Cardiac septum (tissue), 1 donor: ENCODE measurements at places on chromosomes 12 and 14. TPM values are rescaled to one million over a fixed set of nuclear protein-coding genes. Genes with fewer than 3 reads are reported as not detected.

DNA sequence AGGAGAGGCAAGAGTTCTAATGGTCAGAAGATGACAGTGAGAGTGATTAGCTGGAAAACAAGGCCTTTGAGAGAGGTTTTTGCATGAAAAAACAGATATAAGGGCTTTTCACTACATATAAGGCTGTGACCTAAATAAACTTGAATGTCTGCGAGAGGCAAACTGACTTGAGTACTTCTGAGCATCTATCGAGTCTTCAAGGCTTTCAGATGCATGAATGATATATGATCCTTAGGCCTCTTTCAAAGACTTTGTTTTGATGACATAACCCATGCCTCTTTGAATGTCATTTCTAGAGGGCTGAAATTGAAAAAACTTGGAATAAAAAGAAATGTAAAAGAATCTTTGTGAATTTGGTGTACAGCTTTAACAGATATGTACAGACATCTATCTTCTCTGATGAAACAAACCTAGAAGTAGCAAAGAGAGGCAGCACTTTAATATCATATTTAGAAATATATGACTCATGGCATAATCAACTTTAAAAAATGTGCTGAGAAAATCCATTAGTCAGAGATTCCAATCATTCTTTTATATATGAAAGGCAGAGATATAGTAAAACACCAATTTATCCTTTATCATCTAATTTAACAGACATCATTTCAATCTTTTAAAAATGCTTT, 72.6 kb downstream of the PPM1H start:
- DNase-seq: no peak

- DNase-seq: no peak
Measured at GRCh38 chr12:49332441-49332861, 4.5 kb downstream of the C1QL4 start.

DNA sequence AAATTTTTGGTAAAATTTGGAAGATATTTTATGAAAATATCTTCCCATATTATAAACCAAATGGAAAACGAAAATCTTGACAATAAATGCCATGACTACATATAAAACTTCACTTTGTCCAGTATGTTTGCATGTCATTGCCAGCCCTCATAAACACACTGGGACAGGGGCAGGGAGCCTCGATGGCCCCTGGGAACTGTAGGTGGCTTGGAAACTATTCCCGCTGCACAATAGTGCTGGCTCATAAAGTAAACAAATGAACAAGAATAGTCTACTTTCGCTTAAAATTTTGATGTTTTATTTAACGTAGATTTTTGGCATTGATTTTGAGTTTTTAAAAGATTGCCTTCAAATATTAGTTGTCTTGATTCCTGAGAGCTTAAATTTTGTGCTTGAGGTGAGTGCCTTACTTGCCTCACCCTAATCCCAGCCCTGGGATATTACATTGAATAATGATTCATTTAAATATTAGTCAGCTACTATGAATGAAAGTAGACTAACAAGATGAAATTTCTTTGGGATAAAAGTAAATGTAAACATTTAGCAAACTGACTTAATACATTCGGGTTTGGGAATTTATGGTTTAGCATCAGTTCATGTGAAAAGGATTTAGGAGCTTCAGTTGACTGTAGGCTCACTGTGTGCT, 74.0 kb upstream of the PKP2 start:
- no peak for DNase-seq

- no peak for DNase-seq
Measured at GRCh38 chr12:15689751-15690191, 99.4 kb downstream of the EPS8 start.

DNA sequence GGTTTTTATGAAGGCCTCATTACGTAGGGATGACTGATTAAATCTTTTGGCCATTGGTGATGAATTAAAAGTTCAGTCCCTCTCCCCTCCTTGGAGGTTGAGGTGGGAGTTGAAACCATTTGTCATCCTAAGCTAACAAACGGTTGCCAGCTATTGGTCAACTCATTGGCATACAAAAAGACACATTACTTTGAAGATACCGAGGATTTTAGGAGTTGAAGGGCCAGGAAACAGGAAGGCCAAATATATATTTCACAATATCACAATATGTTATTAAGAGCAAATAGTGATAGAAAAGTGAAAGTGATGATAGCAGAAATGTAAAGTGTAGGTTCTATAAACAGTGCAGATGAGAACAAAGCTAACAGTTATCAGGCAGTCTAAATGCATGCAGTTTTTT, 24.4 kb downstream of the RCOR1 start:
- no peak for DNase-seq

DNA sequence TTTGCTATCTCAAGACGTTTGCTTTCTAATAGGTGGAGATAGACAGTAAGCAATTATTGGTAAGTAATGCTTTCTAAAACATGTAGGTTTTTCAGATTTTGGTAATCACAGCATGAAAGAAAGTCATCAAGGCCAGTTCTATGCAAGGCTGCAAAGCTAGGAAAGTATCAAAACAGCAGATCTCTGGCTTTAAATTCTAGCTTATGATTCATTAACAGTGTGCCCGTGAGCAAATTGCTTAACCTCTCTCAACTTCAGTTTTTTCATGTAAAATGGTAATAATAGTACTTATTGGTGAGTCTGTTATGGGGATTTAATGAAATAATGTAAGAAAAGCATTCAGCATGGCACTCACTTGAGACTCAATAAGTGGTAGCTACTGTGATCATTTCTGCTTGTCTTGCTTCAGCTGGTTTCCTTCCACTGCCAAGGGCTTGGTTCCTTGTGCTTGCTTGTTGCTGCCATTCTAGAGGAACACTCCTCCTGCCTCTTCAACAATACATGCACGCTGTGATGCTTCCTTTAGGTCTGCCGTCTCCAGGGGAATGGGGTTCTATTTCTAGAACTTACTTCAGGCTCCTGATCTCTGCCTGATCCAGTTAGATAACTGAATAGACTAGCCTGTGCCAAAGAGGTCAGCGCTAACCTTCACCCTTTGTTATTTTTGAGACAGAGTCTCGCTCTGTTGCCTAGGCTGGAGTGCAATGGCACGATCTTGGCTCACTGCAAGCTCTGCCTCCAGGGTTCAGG, 88.4 kb downstream of the CAND1 start:
- no peak for DNase-seq

GRCh38 chr12:47757364-47757839, 1.3 kb downstream of the RAPGEF3 start:
- no peak for DNase-seq

DNA sequence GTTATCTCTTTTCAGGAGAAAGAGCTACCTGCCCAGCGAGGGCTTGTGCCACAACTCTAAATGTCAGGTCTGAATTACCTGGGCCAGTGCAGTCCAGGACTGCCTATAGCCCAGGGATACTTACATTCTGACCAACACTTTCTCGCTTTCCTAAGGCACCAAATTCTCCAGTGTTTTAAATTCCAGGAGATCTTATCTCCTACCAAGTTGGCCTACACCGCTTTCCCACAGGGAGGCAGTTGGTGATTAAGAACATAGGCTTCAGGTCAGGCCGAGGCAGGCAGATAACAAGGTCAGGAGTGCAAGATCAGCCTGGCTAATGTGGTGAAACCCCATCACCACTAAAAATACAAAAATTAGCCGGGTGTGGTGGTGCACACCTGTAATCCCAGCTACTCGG, 41.1 kb downstream of the RPS29 start:
- DNase-seq: no peak

DNA sequence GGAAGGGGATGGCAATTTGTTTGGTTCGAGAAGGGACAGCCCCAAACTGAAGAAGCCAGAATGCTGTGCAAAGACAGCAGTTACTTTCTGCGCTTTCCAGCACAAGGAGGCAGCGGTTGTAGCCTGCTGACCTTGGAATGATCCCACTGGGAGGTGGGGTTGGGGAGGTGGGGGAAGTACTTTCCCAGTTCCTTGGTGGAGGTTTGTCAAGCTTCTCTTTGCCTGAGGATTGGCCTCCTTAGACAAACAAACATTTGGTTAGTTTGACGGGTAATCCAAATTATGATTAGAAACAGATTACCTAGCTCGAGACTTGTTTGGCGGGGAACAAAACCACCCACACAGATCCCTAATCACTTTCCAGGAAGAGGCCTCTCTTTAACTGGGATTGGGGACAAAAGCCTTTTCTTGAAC, 79.1 kb upstream of the EGLN3 start:
- DNase-seq: no peak

DNA sequence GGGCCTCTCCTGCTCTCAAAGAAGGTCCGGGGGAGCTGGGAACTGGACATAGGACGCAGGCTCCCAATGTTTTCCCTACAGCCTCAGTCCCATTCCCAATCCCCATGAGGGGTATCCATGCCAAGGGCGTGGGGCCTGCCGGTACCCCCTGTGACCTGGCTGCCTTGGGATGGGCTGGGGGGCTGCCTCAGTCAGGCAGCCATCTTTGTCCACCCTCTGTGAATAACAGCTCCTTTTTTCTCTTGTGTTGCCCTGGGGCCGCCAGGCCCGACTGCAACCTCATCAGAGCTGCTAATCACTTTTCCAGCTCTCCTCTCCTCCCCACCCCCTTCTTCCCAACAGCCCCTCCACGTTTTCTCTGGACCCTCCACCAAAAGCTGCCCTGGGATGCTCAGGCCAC, 11.2 kb downstream of the FIGNL2 start:
- no peak for DNase-seq

GRCh38 chr12:121196902-121197301, 13.0 kb upstream of the P2RX4 start:
- no peak for DNase-seq

GRCh38 chr12:59240048-59240447, 319.7 kb upstream of the LRIG3 start:
- no peak for DNase-seq

GRCh38 chr14:24011051-24011450, 22.3 kb downstream of the DHRS4L2 start:
- no peak for DNase-seq

The KRT6A gene
- total RNA-seq: not detected

The EML5 gene
- 0.24 TPM for total RNA-seq

The DCTN2 gene
- 100 TPM for total RNA-seq

The CBLN3 gene
- total RNA-seq: 1.2 TPM
